Neural progenitor cell (in vitro differentiated cells): ENCODE measurements at places on chromosomes 6 and 20. TPM values are rescaled to one million over a fixed set of nuclear protein-coding genes. Genes with fewer than 3 reads are reported as not detected.

The NKX2-2 gene
- not detected in 2 replicates for total RNA-seq

GRCh38 chr6:20623761-20624160 is 89.5 kb downstream of the CDKAL1 start:
- no peaks in the 10 kb centered on the region for H3K27me3 ChIP-seq
- H3K4me1 ChIP-seq, result peaks cover 4% of the 10 kb centered on the region
- no peak overlapping the region for H3K27ac ChIP-seq
- no peak for DNase-seq
- no peaks in the 10 kb centered on the region for H3K36me3 ChIP-seq

DNA sequence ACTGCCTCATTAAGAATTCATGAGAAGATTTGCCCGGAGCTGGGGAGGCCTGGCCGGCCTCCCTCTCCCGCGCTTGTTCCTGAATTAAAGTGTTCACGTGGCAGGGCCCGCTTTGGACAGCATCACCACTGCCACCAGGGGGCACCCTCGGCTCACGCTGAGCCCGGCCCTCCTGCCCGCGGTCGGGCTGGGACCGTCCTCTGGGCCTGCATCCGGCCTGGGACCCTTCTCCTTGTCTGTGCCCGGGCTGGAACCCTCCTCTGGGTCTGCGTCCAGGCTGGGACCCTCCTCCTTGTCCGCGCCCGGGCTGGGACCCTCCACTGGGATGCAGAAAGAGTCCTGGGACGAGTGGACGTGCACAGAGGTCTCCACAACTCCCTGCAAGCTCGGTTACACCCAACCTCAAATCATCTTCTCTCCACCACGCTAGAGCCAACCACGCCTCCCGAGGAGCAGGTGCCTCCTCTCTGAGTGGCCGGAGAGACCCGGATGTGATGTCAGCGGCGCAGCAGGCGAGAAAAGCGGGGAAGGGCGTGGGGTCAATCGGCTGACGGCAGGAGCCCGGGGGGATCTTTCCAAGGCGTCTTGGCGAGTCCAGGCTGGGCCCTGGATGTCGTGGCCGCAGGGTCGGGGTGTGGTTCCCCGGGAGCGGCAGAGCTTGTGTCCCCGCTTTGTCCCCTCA is 50.9 kb upstream of the DACT2 start:
- no peaks in the 10 kb centered on the region for H3K36me3 ChIP-seq
- no peaks in the 10 kb centered on the region for H3K4me1 ChIP-seq
- no peak overlapping the region for H3K27ac ChIP-seq

The RWDD2A gene
- total RNA-seq, result 6.9 and 8.5 TPM in 2 replicates
